Activated CD4-positive, alpha-beta T cell treated with anti-CD3 and anti-CD28 coated beads, Interleukin-2, amount 50 U/mL, for 16 hours (primary cell): ENCODE measurements at places on chromosomes 3 and 15.
A peak's percentile ranks its signal among the peaks of the same experiment; 100 is the strongest.

GRCh38 chr3:57279685-57280084, 12.8 kb downstream of the ASB14 start:
- DNase-seq, result no peak

DNA sequence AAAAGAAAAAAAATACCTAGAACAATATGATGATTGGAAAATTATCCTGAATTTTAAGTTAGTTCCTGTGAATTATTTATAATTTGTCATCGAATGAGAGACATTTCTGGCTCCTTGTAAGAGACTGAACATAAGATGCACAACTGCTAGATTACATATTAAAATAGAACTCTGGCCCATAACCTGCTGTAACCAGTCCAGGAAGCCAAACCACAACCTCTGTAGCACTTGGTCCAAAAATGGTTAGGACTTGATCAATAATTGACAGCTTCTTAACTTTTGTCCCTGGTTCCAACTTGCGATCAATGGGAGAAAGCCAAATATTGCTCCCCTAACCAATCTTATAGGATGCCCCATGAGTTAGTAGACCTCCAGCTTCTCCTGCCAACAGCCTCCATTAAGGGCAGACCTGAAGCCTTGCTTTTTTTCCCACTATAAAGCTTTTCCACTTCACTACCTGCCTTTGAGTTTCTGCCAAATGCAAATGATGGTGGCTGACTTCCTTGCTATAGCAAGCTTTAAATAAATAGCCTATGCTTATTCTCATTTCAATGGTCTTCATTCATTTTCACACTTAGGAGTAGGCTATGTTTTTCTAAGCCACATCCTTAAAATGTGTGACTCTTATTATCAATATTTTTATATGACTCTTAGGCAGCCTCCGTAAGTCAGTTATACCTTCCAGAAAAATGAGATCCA, 224.0 kb upstream of the ARHGEF26 start:
- DNase-seq, result no peak

- DNase-seq, result no peak
Measured at GRCh38 chr3:16936676-16937230, 52.0 kb downstream of the PLCL2 start.

- peak; percentile 28 for DNase-seq
Measured at GRCh38 chr15:49036650-49037545, 9.3 kb downstream of the SECISBP2L start.

DNA sequence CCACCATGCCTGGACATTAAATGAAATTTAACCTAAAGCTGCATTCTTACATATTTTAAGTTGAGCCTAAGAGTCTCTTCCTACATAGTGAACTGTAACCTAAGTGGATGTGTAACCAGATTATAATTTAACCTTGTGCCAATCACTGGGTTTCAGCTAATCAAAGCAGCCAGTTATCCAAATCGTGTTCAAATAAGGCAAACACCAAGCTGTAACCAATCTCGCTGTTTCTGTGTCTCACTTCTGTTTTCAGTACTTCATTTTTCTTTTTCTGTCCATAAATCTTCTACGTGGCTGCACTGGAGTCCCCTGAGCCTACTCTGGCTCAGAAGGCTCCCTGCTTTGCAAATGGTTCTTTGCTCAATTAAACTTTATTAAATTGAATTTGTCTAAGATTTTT, 186.1 kb upstream of the CNTN6 start:
- DNase-seq, result no peak

GRCh38 chr3:143627336-143627735, 220.9 kb downstream of the SLC9A9 start:
- peak; percentile 57 for DNase-seq

DNA sequence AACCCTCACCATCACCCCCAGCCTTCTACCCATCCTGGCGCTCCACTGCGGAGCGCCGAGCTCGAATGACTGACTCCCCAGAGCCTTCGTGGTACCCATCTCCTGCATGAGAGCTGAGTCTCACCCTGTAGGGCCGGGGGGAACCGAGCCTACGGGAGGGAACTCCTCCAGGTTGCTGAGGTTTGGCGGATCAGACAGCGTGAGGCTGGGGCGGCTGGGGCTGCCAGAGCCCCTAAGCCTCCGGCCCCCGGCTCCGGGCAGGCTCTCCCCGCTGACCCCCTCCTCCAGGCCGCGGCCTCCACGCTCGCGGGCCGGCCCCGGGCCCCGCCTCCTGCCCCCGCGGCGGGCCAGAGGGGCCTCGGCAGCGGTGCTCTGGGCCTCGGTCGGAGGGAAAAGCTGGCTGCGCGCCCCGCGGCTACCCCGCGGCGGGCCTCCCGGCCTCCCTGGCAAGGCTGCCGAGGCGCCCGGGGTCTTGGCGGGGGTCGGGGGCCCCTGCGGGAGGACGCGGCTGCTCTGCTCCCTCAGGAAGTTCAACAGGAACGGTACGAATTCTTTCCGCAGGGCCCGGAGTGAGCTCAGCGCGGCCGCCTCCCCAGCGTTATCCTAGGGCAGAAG, 643 bp downstream of the CDAN1 start:
- DNase-seq, result peak; percentile 13

DNA sequence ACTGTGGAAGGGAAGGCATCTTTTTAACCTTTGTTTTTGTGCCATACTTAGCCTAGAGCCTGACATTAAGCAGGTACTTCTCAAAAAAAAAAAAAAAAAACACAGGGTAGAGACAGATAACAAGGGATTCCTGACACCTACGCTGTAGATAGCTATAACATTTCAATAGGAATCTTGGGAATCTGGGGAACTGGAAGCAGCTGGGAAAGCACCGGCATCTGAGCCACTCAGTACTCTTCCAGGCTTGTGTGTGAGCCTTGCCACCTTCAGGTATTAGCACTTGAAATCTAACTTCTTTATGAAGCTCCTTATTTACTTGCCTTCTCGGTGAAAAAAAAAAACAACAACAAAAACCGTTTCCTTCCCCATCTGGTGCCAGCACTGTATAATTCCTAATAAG, 46.8 kb downstream of the PIK3CA start:
- DNase-seq, result no peak

GRCh38 chr15:89430530-89431341, 65.6 kb downstream of the RHCG start:
- DNase-seq, result peak; percentile 89

DNA sequence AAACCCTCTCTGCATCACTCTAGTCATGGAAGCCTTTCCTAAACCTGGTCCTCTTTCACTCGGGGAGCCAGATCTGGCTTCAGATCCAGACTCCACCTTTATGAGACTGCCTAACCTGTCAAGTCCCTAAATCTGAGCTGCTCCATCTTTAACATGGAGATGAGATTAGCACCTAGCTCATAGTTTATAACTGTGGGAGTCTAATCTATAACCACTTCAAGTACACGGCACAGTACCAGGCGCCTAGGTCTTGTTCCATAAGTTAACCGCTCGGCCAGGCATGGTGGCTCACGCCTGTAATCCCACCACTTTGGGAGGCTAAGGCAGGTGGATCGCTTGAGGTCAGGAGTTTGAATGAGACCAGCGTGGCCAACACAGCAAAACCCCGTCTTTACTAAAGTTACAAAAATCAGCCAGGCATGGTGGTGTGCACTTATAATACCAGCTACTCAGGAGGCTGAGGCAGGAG, 30.3 kb downstream of the TPM1 start:
- DNase-seq, result no peak

DNA sequence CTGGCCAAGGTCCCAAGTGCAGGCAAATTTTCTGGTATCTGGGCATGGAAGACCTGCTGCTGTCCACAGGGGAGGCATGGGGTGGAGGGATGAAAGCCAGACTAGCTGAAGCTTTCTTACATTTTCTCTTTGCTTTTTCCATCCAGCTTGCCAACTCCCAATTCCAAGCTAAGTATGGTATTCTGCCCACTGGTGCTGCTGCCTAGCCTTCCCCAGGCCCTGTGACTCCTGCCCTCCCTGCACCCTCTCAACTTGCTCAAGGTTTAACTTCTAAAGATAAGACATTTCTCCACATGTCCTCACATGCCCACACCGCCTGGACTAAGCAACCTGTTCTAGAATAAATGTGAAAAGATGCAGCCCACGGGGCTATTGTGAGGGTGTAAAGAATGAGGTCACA, 59.5 kb upstream of the HACD2 start:
- DNase-seq, result no peak

GRCh38 chr3:144252896-144253295, 281.3 kb downstream of the DIPK2A start:
- DNase-seq, result no peak
